ENCODE measurements at places on chromosomes 1 and 21. TPM values are rescaled to one million over a fixed set of nuclear protein-coding genes. Genes with fewer than 3 reads are reported as not detected.

Gene PRAMEF4
- not detected for polyA plus RNA-seq

Gene C1orf87
- not detected for polyA plus RNA-seq

Gene SMIM1
- 9.7 TPM for polyA plus RNA-seq

Gene KRTAP7-1
- polyA plus RNA-seq = not detected

Gene ZC3H11A
- 37.2 TPM for polyA plus RNA-seq

Gene ADGRB2
- polyA plus RNA-seq = 15.6 TPM

Gene NBPF4
- polyA plus RNA-seq = not detected

Gene MAGOH
- 18.5 TPM for polyA plus RNA-seq

Gene ADAM15
- 37.6 TPM for polyA plus RNA-seq

Gene C2CD4D
- 0.41 TPM for polyA plus RNA-seq

Gene NPHS2
- polyA plus RNA-seq = not detected

Gene NBPF6
- not detected for polyA plus RNA-seq

Gene SPATC1L
- 24.9 TPM for polyA plus RNA-seq

Gene CD101
- 1.5 TPM for polyA plus RNA-seq

Gene ZNF593OS
- polyA plus RNA-seq = not detected

Gene TLR5
- 0.74 TPM for polyA plus RNA-seq

Gene S100A2
- 0.71 TPM for polyA plus RNA-seq

Gene CFHR5
- not detected for polyA plus RNA-seq

Gene SNAP47
- 50.6 TPM for polyA plus RNA-seq

Gene FBXO44
- polyA plus RNA-seq = 43.0 TPM

Gene TFAP2E
- 0.24 TPM for polyA plus RNA-seq

Gene OR2T11
- not detected for polyA plus RNA-seq

Gene NTMT2
- polyA plus RNA-seq = 0.17 TPM

Gene PCP4L1
- 0.41 TPM for polyA plus RNA-seq

Gene TRIM67
- polyA plus RNA-seq = not detected

Gene IGSF3
- polyA plus RNA-seq = 38.7 TPM

Data from H1 (cell line).